ENCODE measurements at places on chromosomes 6 and 20. TPM values are rescaled to one million over a fixed set of nuclear protein-coding genes. Genes with fewer than 3 reads are reported as not detected.

The TUBB1 gene
- total RNA-seq: not detected

The GSTA2 gene
- total RNA-seq: not detected

The SAMD10 gene
- 2.6 TPM for total RNA-seq

The PIGU gene
- 22.2 TPM for total RNA-seq

The NCOA5 gene
- 30.4 TPM for total RNA-seq

The SLC17A9 gene
- 40.4 TPM for total RNA-seq

The OOEP gene
- total RNA-seq: 0.88 TPM

The DPPA5 gene
- not detected for total RNA-seq
